Iris pigment epithelial cell (primary cell): ENCODE measurements at places on chromosomes 4 and X.

DNA sequence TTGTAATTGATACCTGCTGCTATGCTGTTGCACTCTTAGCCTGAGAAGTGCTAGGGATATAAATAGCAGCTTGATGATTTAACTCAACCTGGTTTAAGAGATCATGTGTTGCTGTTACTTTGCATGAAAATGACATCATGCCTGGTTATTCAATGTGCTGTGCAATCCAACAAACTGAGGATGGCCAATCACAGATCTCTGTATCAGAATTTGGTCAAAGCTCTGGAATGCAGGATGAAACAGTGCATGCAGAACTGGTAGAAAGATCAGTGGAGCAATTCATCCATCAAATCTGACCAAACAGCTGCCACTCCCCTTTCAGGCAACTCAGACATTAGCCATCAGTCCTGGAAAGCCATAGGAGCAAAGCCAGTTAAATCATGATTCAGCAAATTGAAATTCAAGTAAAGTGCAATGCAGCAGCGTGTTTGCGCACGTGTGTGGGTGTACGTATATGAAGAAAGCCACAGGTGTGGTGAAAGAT is 160.3 kb upstream of the RASGEF1B start:
- DNase-seq, result peak; percentile 60

- DNase-seq, result no peak
These were observed 210.4 kb downstream of the PAPSS1 start for GRCh38 chr4:107509615-107510014.

GRCh38 chrX:43064096-43064495 is 286.1 kb upstream of the PPP1R2C start:
- no peak for DNase-seq

- no peak for DNase-seq
These were observed 437.6 kb downstream of the GPM6A start for GRCh38 chr4:175374459-175374858.

DNA sequence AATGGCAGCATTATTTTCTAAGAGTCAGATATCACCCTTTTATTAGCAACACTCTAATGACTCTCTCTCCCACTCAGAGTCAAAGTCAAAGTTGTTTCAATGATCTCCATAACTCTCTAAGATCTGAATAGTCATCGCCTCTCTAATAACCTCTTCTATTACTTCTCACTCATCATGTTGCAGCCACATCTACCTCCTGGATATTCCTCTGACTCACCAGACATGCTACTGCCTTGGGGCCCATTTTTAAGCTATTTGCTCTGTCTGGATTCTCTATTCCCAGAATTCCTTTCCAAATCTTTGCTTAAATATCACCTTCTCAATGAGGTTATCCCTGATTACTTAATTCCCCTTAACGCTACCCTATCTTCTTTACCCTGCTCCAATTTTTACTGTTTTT is 391.8 kb upstream of the MAGEB16 start:
- no peak for DNase-seq
